Liver (tissue), 10 donors: ENCODE measurements at places on chromosomes 3 and 15. TPM values are rescaled to one million over a fixed set of nuclear protein-coding genes. Genes with fewer than 3 reads are reported as not detected.

The TGM5 gene
- not detected for total RNA-seq

The MAN2C1 gene
- total RNA-seq, result 143 TPM

The VILL gene
- 3.5 TPM for total RNA-seq

The PPP1R14D gene
- not detected for total RNA-seq

The SERPINI2 gene
- not detected for total RNA-seq

The CISH gene
- total RNA-seq, result 4.7 TPM

The GANC gene
- 7.0 TPM for total RNA-seq

The KNL1 gene
- 3.5 TPM for total RNA-seq

The PTH1R gene
- total RNA-seq, result 7.2 TPM

The NOX5 gene
- under 0.01 TPM for total RNA-seq

The CCR8 gene
- total RNA-seq, result not detected

GRCh38 chr3:14592836-14593235 is 52.7 kb upstream of the GRIP2 start:
- no peak for DNase-seq
- no peak overlapping the region for H3K27ac ChIP-seq
- H3K4me3 ChIP-seq, result no peak overlapping the region

GRCh38 chr3:21544076-21544462 is 206.9 kb downstream of the ZNF385D start:
- no peak for DNase-seq
- no peaks in the 10 kb centered on the region for H3K36me3 ChIP-seq
- H3K4me3 ChIP-seq, result no peak overlapping the region
- no peaks in the 10 kb centered on the region for H3K4me1 ChIP-seq
- no peaks in the 10 kb centered on the region for H3K27me3 ChIP-seq
- H3K27ac ChIP-seq, result no peak overlapping the region

DNA sequence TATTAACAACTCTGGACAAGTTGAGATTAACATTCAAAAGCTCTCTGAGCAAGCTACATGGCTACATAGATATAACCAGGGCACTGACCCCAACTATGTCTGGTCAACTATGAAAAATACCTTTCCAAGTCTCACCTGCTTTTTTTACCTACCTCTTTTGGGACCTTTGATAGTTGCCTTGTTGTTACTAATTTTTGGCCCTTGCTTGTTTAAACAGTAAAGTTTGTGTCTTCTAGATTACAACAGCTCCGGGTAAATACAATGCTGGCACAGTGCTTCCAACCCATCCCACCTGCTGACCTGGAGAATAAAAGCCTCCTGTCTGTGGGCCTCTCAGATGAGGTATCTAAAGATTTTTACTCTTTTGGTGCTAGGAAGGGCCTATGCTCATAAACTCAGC is 1036.6 kb downstream of the NAALADL2 start:
- no peaks in the 10 kb centered on the region for H3K36me3 ChIP-seq
- no peak overlapping the region for H3K27ac ChIP-seq
- no peak overlapping the region for H3K4me3 ChIP-seq
- peaks cover 7% of the 10 kb centered on the region for H3K4me1 ChIP-seq

GRCh38 chr15:87633525-87633924 is 623.0 kb downstream of the NTRK3 start:
- H3K4me3 ChIP-seq, result no peak overlapping the region
- no peaks in the 10 kb centered on the region for H3K27me3 ChIP-seq
- no peak overlapping the region for H3K27ac ChIP-seq
- DNase-seq, result no peak
- no peaks in the 10 kb centered on the region for H3K4me1 ChIP-seq
- no peaks in the 10 kb centered on the region for H3K36me3 ChIP-seq

- no peak overlapping the region for H3K27ac ChIP-seq
- DNase-seq, result no peak
- H3K36me3 ChIP-seq, result peaks cover 53% of the 10 kb centered on the region
- H3K27me3 ChIP-seq, result no peaks in the 10 kb centered on the region
Measured at GRCh38 chr3:127715532-127715931, 42.8 kb downstream of the ABTB1 start.

DNA sequence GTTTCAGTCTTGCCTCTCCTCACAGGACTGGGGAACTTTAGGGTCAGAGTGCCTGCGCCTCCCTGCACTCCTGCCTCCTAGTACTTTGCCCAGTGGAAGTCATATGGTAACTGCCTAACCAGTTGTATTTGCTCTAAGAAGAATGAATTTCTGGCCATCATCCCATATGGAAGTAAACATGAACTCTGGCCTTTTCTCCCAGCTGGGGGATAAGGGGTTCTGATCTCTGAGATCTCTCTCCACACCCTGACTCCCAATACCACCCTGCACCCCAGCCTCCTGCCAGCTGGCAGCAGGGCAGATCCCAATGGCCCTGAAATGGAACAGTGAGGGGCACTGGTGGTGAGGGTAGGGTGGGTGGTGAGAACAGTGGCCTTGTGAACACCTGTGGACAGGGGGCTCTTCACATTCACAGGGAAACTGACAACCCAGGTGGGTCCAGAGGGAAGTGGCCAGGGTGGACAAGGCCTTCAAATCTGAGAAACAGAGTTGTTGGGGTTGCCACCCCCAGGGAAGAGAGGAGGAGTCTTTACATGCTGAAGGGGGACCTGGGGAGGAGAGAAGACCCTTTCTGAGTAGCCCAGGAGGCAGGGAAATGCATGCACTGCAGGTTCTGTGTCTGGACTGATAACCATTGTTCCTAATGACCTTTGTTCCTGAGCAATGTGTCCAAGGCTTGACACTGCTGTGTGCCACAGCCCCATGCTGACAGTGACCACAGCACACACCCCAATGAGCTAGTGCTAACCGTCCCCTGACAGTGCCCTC is 36.9 kb downstream of the RHCG start:
- DNase-seq, result no peak

- no peak for DNase-seq
- peaks cover 2% of the 10 kb centered on the region for H3K4me1 ChIP-seq
- no peaks in the 10 kb centered on the region for H3K27me3 ChIP-seq
- no peaks in the 10 kb centered on the region for H3K36me3 ChIP-seq
- H3K27ac ChIP-seq, result no peak overlapping the region
Measured at GRCh38 chr3:170636400-170636973, 50.6 kb upstream of the SLC7A14 start.

DNA sequence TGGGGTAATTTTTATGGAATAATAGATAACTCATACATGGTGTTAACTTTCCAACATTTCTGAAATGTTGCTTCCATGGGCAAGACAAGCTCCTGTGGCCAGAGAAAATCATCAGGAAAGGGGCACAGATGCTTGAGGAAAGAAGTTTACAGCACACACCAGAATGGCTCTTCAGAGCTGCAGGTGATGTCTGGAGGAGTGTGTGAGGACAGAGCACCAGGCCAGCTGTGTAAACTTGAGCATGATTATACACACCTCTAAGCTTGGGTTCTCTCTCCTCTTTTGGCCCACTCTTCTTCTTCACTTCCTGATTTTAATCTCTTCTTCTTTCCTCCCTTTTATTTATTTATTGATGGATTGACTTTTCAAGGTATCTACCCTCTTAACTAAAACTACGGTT is 676.0 kb downstream of the GRM7 start:
- H3K36me3 ChIP-seq, result no peaks in the 10 kb centered on the region
- no peak overlapping the region for H3K4me3 ChIP-seq
- H3K27me3 ChIP-seq, result no peaks in the 10 kb centered on the region
- DNase-seq, result no peak

DNA sequence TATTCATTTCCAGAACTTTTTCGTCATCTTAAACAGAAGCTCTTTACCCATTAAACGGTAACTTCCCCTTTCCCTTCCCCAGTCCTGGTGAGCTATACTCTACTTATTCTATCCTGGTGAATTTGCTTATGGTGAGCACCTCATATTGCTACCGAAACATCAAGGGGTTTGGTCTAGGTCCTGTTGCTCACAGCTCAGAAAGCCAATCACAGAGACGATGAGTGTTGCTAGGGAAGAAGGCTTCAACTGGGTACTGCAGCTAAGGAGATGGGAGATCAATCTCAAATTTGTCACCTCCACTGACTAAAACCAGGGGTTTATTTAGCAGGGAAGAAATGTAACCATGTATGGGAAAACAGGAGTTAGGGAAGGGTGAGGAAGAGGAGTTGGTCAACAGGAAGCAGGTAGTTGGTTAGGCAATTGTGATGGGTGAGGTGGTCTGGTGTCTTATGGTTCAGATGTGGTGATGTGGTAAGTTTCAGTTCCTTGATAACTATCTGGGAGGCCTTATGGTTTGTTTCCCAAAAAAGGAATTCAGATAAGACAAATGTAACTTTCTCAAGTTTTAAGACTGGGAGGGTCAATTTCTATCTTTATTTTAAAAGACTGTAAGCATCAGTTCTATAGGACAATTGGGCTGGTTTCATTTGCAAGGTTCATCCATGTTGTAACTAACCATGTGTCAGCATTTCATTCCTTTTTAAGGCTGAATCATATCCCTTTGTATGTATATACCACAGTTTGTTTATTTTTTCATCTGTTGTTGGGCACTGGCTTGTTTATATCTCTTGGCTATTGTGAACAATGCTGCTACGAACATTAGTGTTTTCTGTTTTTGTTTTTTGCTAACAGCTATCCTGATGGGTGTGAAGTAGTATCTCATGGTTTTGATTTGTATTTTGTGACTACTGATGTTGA is 24.3 kb downstream of the ARHGAP11B start:
- DNase-seq, result no peak
- H3K27me3 ChIP-seq, result no peaks in the 10 kb centered on the region
- H3K4me3 ChIP-seq, result no peak overlapping the region
- H3K27ac ChIP-seq, result no peak overlapping the region
- H3K4me1 ChIP-seq, result no peaks in the 10 kb centered on the region

DNA sequence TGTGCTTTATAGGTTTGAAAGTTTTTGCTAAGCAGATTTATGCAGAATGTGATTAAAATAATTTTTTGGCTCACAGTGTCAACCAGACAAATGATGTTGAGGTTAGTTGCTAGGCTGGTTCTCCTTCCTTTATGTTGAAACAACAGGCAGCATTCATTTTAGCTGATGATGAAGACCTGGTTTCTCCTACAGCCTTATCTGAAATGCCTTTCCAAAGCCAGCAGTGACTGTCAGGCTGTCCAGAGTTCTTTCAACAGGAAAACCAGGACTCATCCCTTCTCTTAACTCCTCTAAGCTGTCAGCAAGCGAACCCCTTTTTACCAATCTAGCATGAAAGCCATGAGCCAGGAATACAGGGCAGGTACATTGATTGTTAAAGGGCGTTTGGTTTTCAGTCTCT is 84.1 kb downstream of the ZNF609 start:
- DNase-seq, result no peak
- no peak overlapping the region for H3K4me3 ChIP-seq
- H3K27ac ChIP-seq, result no peak overlapping the region
- H3K4me1 ChIP-seq, result no peaks in the 10 kb centered on the region

DNA sequence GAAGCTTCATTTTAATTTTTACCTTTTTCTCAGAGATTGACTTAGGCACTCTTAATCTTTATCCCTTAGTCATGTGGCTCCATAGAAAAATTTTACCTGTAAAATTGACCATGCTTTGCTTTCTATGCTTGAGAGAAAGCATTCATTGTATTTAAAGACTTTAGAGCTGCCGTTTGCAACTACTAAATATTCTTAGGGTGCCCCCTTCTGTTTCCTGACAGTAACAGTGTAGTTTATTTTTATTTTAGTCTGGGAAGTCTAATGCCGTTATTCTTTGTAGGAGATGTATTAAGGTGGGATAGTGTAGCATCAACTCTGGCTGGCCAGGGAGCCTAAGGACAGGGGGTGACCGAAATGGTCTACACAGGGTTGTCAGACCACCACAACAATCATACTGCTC is 84.5 kb upstream of the SYNPR start:
- no peak overlapping the region for H3K27ac ChIP-seq
- no peaks in the 10 kb centered on the region for H3K27me3 ChIP-seq
- no peak overlapping the region for H3K4me3 ChIP-seq
- no peaks in the 10 kb centered on the region for H3K4me1 ChIP-seq
- no peak for DNase-seq

DNA sequence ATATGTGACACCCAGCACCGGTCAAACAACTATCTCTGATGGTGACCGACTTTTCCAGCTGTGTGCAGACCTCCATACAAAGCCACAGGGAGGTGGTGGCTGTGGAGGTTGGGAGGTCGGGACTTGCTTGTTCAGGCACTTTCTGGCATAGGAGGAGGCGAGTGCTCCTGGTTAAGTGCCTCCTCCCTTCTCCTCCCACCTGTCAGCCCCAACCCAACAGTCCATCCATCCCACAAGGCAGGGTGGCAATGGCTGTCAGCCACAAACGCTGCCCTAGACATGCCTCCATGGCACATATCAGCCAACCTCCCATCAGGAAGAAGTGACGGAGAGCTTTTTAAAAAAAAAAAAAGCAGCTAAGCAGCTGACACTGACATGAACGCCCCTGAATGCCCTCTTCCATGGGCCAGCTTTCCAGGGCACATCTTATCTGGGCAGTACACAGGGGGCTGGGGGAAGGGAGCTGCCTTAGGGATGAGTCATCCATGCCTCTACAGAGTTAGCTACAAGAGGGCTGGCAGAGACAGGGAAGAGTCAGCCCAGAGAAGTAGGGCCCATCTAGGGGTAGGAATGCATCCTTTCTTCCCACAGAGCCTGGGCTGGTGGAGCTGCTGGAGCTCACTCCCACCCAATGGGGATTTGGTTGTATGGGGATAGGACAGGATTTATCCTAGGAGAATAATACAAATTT is 41.2 kb downstream of the CCDC12 start:
- H3K27me3 ChIP-seq, result no peaks in the 10 kb centered on the region
- peak overlapping the region; percentile 64 for H3K27ac ChIP-seq
- no peak overlapping the region for H3K4me3 ChIP-seq
- H3K4me1 ChIP-seq, result peaks cover 65% of the 10 kb centered on the region
- no peak for DNase-seq

- H3K4me1 ChIP-seq, result peaks cover 11% of the 10 kb centered on the region
- no peak for DNase-seq
- H3K27ac ChIP-seq, result no peak overlapping the region
- H3K27me3 ChIP-seq, result no peaks in the 10 kb centered on the region
- H3K4me3 ChIP-seq, result no peak overlapping the region
Measured at GRCh38 chr15:70357453-70357852, 259.7 kb upstream of the TLE3 start.

- no peaks in the 10 kb centered on the region for H3K4me1 ChIP-seq
- no peak overlapping the region for H3K27ac ChIP-seq
- no peak for DNase-seq
- no peak overlapping the region for H3K4me3 ChIP-seq
Measured at GRCh38 chr3:183811638-183812037, 13.7 kb downstream of the MAP6D1 start.

- H3K27me3 ChIP-seq, result peaks cover 3% of the 10 kb centered on the region
- no peak for DNase-seq
- no peak overlapping the region for H3K4me3 ChIP-seq
- no peaks in the 10 kb centered on the region for H3K36me3 ChIP-seq
- no peak overlapping the region for H3K27ac ChIP-seq
- no peaks in the 10 kb centered on the region for H3K4me1 ChIP-seq
Measured at GRCh38 chr3:18223571-18223970, 201.6 kb downstream of the SATB1 start.

- no peaks in the 10 kb centered on the region for H3K36me3 ChIP-seq
- H3K4me3 ChIP-seq, result no peak overlapping the region
- no peaks in the 10 kb centered on the region for H3K27me3 ChIP-seq
Measured at GRCh38 chr3:23602971-23603370, 202.8 kb upstream of the UBE2E1 start.
